ENCODE measurements at places on chromosomes 12 and 14. TPM values are rescaled to one million over a fixed set of nuclear protein-coding genes. Genes with fewer than 3 reads are reported as not detected.

DNA sequence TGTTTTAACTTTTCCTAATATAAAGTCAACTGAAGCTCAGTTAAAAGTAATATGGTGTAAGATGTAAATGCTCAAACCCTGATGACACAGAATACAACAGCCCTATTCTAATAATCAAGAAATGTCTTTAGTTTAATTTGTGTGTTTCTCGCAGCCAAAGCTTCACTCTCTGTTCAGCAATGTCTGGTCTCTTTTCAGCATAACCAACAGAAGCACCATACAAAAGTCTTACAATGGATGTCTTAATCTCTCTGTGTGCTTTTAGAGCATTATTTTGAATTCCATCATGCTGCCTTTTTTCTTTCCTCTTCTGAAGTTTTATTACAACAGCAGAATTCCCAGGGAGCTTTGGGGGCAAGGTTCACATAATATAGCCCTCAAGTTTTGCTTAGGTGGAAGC is 210.2 kb upstream of the NPAS3 start:
- DNase-seq: no peak

PXMP2 gene
- 11.5 TPM for total RNA-seq

KRT6C gene
- total RNA-seq: not detected

DNA sequence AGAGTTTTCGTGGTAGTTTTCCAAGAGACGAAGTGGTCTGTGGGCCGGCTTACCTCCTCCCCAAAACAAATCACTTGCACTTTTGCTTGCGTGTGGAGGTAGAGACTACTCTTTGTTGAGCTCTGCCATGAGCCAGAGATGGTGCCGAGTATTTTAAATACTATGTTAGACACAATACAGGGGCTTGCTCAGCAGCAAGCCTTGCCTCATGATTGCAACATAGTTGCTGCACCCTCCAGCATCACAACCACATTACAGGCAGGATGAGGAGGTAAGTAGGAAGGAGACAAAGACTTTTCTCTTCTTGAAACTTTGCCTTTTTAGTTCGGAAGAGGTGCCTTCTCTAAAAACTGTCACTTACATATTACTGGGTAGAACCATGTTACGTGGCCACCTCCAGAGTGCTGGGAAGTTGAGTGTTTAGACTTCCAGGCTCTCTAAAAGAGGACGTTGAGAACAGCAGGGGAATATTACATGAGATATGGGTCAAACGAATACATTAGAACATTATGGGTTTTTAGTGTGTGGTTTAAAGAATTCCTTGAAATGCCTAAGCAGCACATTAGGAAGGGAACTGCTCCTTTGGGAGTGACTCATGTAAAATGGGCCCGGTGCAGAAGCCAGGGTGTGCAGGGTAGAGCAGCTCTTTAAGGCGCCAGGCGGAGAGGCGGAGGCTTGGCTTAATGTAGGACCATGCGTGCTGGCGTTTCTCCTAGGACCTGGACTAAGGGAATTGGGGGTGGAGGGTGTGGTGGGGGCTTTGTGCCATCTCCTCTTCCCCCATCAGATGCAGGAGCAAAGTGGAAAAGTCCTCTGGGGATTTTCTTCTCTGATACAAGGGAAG is 110.6 kb upstream of the PRMT8 start:
- no peak for DNase-seq

GRCh38 chr14:55973285-55973800 is 144.9 kb upstream of the PELI2 start:
- DNase-seq: no peak

DNA sequence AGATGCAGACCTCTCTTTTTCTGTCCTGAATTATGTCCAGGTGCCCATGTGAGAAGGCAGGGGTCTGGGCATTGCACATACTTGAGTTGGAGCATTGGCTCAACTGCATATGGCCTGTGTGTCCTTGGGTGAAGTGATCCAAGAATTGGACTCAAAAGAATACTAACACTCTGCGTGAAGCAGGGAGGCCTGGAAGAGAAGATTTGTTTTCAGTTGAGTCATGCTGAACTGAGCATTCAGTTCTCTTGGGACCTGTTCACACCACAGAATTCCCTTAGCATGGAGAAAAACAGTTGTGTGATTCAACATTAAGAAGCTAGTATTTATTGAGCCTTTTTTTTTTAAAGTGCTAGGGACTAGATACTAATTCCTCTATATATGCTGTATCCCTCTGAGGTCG is 164.7 kb upstream of the TBX3 start:
- no peak for DNase-seq

OR4K1 gene
- not detected for total RNA-seq

GRCh38 chr12:32196250-32197198 is 89.9 kb downstream of the BICD1 start:
- DNase-seq: no peak

DNA sequence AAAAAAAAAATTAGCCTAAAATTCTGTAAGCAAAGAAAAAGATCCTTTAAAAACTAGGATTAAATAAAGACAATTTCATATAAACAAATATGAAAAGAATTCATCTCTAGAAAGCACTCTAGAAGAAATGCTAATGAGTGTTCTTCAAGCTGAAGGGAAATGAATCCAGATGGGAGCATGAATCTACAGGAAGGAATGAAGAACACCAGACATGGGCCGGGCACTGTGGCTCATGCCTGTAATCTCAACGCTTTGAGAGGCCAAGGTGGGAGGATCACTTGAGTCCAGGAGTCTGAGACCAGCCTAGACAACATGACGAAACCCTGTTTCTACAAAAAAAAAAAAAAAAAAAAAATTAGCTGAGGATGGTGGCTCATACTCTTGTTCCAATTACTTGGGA is 297.2 kb downstream of the FBXL14 start:
- no peak for DNase-seq

DNA sequence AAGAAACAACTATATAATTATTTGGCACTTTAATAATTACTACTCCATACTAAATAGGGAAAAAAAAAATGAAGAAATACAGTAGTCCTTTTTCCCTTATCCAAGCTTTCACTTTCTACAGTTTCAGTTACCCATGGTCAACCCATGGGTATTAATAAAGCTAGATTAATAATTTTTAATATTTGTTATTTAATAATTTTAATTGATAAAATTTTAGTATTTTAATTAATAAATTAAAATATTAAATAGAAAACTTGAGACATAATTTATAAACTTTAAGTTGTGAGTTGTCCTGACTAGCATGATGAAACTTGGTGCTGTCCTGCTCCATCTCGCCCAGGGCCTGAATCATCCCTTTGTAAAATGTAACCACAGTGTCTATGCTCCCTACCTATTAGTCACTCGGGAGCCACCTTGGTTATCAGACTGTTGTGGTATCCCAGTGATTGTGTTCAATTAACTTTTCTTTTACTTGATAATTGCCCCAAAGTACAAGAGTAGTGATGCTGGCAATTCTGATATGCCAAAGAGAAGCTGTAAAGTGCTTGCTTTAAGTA is 71.8 kb downstream of the PAWR start:
- DNase-seq: no peak

DNA sequence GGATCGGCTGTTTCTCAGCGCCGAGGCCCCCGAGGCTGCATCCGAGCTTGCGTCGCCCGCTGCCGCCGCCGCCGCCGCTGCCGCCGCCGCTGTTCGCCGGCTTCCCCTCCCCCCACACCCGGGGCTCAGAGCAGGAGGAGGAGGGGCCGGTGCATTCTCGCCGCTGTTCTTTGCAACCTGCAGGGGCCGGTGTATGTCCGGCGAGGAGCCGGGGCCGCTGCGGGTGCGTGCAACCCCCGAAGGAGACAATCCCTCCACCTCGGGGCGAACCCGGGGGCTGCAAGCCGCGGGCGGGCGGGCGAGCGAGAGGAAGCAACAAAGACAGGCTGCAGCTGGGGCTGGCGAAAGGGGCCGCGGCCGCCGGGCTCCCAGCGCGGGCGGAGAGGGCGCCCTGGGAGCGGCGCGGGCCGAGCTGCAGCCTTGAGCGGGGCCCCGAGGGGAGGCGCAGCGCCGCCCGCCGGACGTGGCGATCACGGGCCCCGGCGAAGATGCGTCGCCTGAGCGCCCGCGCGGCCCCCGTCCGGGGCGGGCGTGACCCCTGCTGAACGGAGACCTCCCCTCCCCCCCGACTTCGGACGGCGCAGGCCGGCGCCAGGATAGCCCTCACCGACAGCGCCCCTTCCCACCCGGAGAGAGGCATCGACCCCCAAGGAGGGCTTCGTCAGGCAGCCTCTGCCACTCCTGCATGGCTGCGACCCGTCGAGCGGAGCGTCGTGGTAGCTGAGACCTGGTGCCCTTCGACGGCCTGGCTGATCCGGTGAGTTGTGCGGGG is 702 bp downstream of the FAM222A start:
- peak; percentile 47 for DNase-seq

All from activated T-cell treated with anti-CD3 and anti-CD28 coated beads, Interleukin-2, amount 50 U/mL, for 4 hours (primary cell).